ENCODE measurements at places on chromosomes 2 and 18.

- peak; percentile 92 for DNase-seq
Measured at GRCh38 chr2:27078267-27079194, at the start of gene EMILIN1. Gene EMILIN1, plus strand, starts transcription at chr2:27078615. Its CDS starts 451 bp downstream, at chr2:27079066.

- DNase-seq = no peak
Measured at GRCh38 chr2:200814917-200815316, 3.2 kb downstream of the BZW1 start.

DNA sequence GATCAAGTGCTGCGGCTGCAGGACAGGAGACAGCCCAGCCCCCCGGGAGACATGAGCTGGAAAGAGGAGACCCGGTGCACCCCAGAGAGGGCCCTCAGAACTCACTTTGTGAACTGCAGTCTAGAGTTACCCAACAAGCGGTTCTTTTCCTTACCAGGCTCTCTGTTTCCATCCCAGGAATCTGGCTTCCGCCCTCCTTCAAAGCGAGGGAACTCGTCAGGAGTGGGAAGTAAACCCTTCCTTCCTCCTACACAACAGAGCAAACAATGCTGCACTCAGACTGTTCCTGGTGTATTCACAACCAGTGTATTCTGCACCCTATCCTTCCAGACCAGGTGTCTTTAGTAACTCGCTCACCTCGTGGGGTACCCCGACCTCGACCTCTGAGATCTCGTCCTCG is 8.0 kb downstream of the SFT2D3 start:
- DNase-seq = no peak

- no peak for DNase-seq
Measured at GRCh38 chr2:128370468-128371247, 52.0 kb upstream of the HS6ST1 start.

DNA sequence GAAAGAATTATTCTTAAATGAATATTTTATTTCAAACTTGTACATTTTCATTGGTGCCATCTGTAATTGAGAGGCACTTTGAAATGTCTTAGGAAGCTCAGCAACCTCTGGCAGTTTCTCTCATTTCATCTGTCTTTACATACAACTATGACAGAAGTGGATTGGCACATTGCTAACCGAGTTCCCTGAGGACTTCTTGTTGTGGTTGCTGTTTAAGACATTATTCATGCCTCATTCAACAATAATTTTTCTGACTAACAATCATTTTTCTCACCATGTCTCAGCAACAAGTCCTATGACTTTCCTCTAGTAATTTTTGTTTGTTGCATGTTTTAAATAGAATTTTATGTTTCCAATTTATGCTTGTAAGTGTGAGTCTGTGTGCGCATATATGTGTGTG is 284.0 kb upstream of the CWC22 start:
- no peak for DNase-seq
